ENCODE measurements at places on chromosomes 11 and 22. TPM values are rescaled to one million over a fixed set of nuclear protein-coding genes. Genes with fewer than 3 reads are reported as not detected.

KDM4D gene
- 1.6 TPM for total RNA-seq

MS4A12 gene
- total RNA-seq = not detected

LIF gene
- 84.0 TPM for total RNA-seq

OR8B3 gene
- total RNA-seq = not detected

DERL3 gene
- 0.17 TPM for total RNA-seq

DEUP1 gene
- total RNA-seq = not detected

TBX1 gene
- total RNA-seq = 0.50 TPM

ZNF70 gene
- total RNA-seq = 0.87 TPM

JAML gene
- total RNA-seq = not detected

CYP2D6 gene
- total RNA-seq = 0.89 TPM

BLID gene
- not detected for total RNA-seq

BTG4 gene
- not detected for total RNA-seq

ACTN3 gene
- not detected for total RNA-seq

MEI1 gene
- 0.52 TPM for total RNA-seq

DDX25 gene
- total RNA-seq = 0.10 TPM

NLRP6 gene
- total RNA-seq = not detected

CARD16 gene
- 0.50 TPM for total RNA-seq

DNAJC4 gene
- total RNA-seq = 2.6 TPM

OR8A1 gene
- not detected for total RNA-seq

AMOTL1 gene
- total RNA-seq = 32.6 TPM

GUCY1A2 gene
- 0.17 TPM for total RNA-seq

DGCR8 gene
- total RNA-seq = 15.3 TPM

CLMP gene
- 48.9 TPM for total RNA-seq

PTPN5 gene
- not detected for total RNA-seq

LRRN4CL gene
- total RNA-seq = 0.17 TPM

NAALAD2 gene
- 0.10 TPM for total RNA-seq

PEX26 gene
- total RNA-seq = 42.7 TPM

DAGLA gene
- total RNA-seq = 1.7 TPM

OR52H1 gene
- 0.10 TPM for total RNA-seq

VPREB1 gene
- total RNA-seq = not detected

ANKK1 gene
- not detected for total RNA-seq

NLRP14 gene
- 0.10 TPM for total RNA-seq

CTSW gene
- 0.35 TPM for total RNA-seq

LPXN gene
- 14.1 TPM for total RNA-seq

INPP5J gene
- total RNA-seq = 0.87 TPM

UCP3 gene
- total RNA-seq = 0.17 TPM

NUP98 gene
- total RNA-seq = 159 TPM

SERGEF gene
- 29.5 TPM for total RNA-seq

AHNAK gene
- total RNA-seq = 409 TPM

CADM1 gene
- total RNA-seq = 12.7 TPM

CCND1 gene
- total RNA-seq = 668 TPM

Data from renal cortical epithelial cell (primary cell).